ENCODE measurements at places on chromosomes 5 and 9. TPM values are rescaled to one million over a fixed set of nuclear protein-coding genes. Genes with fewer than 3 reads are reported as not detected.

DNA sequence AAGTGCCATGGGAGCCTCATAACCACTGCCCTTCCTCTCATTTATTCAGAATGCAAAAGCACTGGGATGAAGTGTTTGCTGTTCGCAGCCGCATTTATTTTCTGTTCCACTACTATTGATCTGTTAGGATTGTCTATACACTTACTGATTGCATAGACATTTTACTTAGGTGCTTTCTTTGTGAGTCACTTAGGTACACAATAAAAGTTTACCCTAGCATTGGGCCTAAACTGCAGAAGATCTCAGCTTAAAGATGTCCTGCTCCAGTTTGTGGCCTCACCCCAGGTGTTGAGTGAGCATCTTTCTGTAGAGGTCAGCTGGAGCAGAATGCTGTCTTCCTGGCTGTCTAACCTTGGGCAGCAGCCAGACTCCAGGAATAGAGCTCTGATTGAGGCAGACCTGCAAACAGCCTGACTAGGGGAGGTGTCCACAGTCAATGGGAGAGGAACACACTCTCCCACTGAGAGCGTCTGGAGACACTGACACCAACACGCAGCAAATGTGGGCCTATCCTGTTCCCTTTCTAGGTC is 54.0 kb downstream of the GPR21 start:
- no peaks in the 10 kb centered on the region for H3K36me3 ChIP-seq
- no peak overlapping the region for H3K4me3 ChIP-seq
- no peaks in the 10 kb centered on the region for H3K27me3 ChIP-seq
- H3K27ac ChIP-seq = no peak overlapping the region
- DNase-seq = no peak
- H3K4me1 ChIP-seq = no peaks in the 10 kb centered on the region

DNA sequence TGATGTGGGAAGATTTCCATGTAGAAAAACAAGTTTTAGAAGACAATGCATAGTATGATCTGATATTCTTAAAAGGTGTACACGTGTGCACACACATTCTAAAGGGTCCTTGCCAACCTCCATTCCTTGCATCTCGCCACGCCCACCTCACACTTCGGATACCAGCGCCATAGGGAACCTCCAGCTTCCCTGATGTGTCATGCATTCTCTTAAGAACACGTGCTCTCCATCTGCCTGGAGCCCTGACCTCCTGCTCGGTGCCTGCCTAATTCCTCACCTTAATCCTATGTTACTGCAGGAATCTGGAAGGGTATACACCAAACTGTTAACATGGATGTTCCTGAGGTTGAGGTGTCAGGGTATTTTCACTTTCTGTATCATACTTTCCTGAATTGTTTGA is 63.1 kb downstream of the PTCD2 start:
- H3K36me3 ChIP-seq = no peaks in the 10 kb centered on the region
- no peak overlapping the region for H3K4me3 ChIP-seq
- DNase-seq = no peak
- no peaks in the 10 kb centered on the region for H3K27me3 ChIP-seq
- H3K4me1 ChIP-seq = peaks cover 5% of the 10 kb centered on the region

DNA sequence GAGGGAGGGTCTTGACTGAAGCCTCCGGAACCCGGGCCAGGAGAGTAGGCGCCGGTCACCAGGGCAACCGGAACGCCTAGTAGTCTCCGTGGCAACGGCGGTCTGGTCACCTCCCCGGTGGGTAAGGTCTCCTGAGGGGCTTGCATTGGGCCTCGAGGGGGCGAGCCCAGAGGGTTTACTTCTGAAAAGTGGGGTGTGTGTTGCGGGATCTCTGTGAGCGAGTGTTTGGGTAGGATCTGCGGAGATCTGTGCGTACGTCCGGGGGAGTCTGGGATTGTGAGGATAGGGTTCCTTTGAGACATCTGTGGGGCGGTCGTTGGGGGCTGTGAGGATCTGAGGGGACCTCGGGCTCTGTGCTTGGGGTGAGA is at the start of gene FAM221B:
TSS of gene FAM221B (minus strand) at position 17 of the 368 bp plus-strand sequence. CDS start 2,571 bp downstream, outside the sequence.
- peak within 1 kb of the TSS; percentile 77 for H3K4me3 ChIP-seq
- no peaks in the 10 kb centered on the region for H3K4me1 ChIP-seq
- H3K36me3 ChIP-seq = no peaks in the 10 kb centered on the region
- no peaks in the 10 kb centered on the region for H3K27me3 ChIP-seq

GRCh38 chr9:127905788-127906191 is 6.4 kb upstream of the ST6GALNAC6 start:
- DNase-seq = no peak
- H3K27ac ChIP-seq = peak overlapping the region; percentile 90
- H3K27me3 ChIP-seq = no peaks in the 10 kb centered on the region
- no peak overlapping the region for H3K4me3 ChIP-seq
- no peaks in the 10 kb centered on the region for H3K36me3 ChIP-seq

DNA sequence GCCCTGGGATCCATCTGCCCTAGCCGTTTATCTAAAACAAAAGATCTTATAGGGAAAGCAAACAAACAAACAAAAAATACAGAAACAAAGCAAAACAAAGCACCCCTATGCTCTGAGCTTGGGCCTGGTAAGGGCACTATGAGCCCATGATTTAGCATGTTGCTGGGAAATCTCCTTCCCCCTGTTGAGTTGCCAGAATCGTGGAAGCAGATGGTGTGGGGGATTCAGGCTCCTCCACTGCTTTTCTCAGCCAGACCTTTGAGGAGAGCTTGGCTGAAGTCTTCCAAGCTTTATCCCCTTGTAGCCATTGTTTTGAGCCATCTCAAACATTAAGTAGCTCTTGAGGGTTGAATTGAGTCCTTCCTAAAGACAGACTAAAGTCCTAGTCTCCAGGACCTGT is 29.9 kb downstream of the TMC1 start:
- no peak overlapping the region for H3K27ac ChIP-seq
- no peaks in the 10 kb centered on the region for H3K27me3 ChIP-seq
- H3K4me3 ChIP-seq = no peak overlapping the region
- no peak for DNase-seq
- no peaks in the 10 kb centered on the region for H3K4me1 ChIP-seq

GRCh38 chr5:128083811-128084227 is 253 bp downstream of the SLC12A2 start:
- peaks cover 5% of the 10 kb centered on the region for H3K4me1 ChIP-seq
- no peaks in the 10 kb centered on the region for H3K27me3 ChIP-seq
- H3K4me3 ChIP-seq = peak overlapping the region; percentile 96
- DNase-seq = no peak
- no peaks in the 10 kb centered on the region for H3K36me3 ChIP-seq

NR5A1 gene
- not detected for total RNA-seq

SMAD5 gene
- total RNA-seq = 52.4 TPM

GABRA1 gene
- not detected for total RNA-seq

NUDT12 gene
- 11.8 TPM for total RNA-seq

DRD1 gene
- total RNA-seq = under 0.01 TPM

GPRIN1 gene
- total RNA-seq = 0.98 TPM

Measured in breast epithelium (tissue), 4 donors.